Posterior vena cava (tissue), 2 donors: ENCODE measurements at places on chromosomes 1 and 21. TPM values are rescaled to one million over a fixed set of nuclear protein-coding genes. Genes with fewer than 3 reads are reported as not detected.

Gene HHAT
- total RNA-seq, result 1.7 TPM

Gene DNAJC6
- 3.1 TPM for total RNA-seq

Gene LGALS8
- total RNA-seq, result 43.1 TPM

Gene AKR7A3
- total RNA-seq, result 0.67 TPM

Gene CLEC20A
- not detected for total RNA-seq

Gene ZRANB2
- 81.3 TPM for total RNA-seq

Gene CFAP45
- 2.2 TPM for total RNA-seq

Gene GREM2
- total RNA-seq, result 4.9 TPM

Gene SPATA21
- not detected for total RNA-seq

Gene C1QC
- 414 TPM for total RNA-seq

Gene CATSPERE
- total RNA-seq, result 1.5 TPM

- no peak for DNase-seq
Observed at GRCh38 chr21:35674895-35675470, 385.3 kb downstream of the SETD4 start.

DNA sequence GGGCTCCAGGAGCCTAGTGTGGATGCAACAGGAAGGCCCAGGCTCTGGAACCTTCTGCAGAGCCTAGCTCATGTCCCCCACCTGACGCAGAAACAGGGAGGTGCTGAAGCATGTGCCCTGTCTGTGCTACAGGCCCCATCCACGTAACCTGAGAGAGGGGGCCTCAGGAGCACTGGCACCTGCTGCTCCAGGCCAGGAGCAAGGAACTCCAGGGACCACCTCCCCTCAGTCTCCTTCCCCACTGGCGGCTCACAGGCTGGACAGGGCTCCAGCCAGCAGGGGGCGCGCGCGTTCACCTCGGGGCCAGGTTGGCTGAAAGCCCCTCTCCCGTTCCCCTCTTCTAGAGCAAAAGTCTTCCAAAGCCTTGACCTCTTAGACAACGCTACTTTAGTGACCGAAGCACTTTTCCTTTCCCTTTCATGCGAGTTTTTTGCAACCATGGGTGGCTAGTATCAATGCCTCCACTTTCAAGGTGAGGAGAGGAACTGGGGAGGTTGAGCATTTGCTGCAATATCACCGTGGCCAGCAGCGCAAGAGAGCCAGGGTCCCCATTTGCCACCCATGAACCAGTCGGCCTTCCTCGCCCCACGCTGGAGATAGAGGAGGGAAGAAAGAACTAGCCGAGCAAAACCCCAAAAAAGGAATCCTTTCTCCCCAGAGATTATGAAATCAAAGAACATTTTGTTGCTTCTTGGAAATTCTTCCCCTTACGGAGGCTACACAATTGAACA is 52.4 kb upstream of the GPR157 start:
- DNase-seq, result peak; percentile 91

GRCh38 chr1:20058531-20058930 is 11.5 kb upstream of the PLA2G5 start:
- DNase-seq, result no peak

DNA sequence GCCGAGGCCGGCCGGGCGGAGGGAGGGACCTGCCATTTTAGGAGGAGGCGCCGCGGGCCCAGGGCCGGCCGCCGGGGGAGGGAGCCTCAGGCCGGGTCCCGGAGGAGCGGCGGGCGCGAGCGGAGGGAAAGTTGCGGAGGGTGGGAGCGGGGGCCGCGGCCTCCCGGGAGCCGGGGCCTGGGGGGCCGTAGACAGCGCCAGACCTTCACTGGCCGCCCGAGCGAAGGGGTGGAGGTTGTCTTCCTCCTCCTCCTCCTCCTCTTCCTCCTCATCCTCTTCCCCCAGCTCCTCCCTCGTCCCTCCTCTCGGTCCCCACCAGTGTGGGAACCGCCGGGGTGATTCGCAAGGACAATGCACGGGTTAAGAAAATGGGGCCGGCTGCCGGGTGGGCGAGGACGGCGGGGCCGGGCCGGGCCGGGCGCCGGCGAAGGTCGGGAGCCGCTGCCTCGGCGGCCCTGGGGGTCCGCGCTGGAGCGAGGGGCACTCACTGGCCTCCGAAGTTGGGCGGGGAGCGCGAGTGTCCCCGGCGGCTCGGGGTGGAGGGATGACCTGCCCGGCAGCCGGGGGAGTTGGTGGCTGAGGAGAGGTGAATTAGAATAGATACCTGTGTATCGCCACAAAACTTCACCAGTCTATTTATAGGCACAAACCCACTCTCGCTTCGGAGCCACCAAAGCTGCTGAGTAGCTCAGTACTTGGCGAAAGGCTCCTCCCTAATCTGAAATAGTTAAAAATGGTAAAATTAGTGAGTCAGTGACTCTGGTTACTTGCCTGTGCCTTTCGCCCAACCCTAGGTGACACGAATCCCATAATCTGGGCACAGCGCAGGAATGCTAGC is 1.3 kb downstream of the DYRK1A start:
- DNase-seq, result peak; percentile 88

DNA sequence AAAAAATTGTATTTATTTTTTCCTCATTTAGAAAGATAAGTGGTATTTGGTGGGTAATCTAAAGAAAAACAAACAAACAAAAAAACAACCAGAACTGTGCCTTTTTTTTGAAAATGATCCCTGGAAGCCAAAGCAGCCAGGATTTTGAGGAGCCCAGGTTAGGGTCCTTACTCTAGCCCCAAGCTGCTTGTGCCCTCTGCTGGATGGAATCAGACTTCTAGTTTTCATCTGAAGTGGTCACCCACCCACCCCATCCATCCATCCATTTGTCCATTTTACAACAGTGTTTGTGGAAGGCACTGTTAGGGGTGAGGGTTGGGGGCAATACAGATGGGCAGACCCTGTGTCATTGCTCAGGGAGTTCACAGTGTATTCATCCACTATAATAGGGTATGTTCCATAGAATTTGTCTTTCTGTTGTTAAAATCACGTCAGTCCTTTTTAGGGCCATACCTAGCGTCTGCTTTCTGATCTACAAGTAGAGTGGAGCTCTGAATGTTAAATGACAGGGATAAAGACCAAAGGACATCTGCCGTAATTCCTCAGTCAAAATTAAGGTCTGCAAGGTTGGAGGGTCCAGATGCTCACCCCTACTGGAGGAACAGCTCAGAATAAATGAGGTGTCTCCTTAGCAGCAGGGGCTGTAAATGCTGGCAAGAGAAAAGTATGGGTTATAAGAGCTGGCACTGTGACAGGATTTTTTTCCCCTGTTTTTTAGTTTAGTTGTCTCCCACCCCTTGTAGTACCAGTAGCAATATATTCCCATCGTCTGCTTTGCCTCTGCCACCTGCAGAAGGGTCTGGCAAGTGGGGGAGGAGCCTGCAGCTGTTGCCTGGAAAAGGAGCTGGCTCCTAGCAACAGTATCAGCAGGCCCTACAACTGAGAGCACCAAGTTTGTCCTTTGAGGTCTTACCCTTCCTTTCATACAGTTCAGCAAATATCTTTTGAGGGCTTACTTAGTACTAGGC is 3.2 kb downstream of the LRRC42 start:
- DNase-seq, result no peak

DNA sequence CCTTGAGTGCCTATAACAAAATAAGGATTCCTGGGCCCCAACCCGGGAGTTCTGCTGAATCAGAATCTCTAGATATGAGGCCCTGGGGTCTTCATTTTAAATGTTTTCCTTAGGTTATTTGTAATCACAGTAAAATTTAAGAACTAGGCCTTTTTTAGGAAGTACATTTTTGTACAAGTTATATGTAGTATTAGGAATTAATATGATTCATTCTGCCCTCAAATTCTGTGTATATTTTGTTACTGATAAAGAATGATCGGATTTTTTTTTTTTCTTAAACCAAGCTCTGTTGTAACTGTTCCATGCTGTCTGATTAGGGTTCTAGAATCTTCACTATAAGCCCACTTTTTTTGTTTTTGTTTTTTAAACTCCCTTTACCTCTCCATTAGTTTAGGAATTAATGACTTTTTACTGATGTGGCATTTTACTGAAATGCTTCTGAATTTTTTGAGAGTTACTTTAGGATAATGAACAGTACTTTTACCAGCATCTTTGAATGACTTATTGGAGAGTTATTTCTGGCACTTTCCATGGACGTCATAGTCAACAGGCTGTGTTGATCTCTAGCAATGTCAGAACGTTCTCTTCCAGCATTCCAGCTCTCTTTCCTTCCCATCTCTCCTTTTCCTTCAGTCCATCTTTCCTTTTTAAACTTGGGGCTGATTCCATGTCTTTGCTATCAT is 48.3 kb downstream of the CLIC4 start:
- no peak for DNase-seq

- DNase-seq, result peak; percentile 87
Observed at GRCh38 chr1:226001963-226002666, 3.0 kb upstream of the SDE2 start.

DNA sequence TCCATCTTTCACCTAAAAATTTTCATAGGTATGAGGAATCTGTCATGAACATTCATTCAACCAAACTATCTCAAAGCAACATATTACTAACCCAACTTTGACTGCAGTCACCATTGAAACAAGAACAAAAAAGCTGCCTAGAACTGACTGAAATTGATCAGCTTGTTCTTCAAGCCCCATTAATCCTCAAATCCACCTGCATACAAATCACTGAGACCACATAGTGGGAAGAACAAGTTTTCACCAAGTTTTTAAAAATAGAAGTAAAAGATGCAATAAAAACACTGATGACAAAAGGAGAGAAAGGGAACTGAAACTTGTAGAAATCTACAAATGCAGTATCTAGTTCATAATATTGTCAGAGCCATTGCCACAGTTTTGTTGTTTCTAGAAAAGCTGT is 6.1 kb downstream of the SORT1 start:
- no peak for DNase-seq

DNA sequence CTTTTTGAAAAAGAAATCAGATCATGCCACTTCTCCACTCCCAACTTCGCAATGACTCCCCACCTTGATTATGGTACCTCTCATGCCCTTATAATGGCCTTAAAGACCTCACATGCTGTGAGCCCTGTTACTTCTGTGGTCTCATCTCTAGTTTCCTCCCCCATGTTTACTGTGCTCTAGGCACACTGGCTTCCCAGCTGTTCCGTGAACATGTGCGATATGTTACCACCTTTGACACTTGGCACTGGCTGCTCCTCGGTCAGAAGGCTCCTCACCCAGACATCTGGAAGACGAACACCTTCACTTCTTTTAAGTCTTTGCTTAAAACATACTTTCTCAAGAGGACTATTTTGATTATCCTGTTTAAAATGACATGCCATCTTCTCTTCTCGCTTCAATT is 14.3 kb upstream of the NTMT2 start:
- no peak for DNase-seq

GRCh38 chr21:42574234-42575027 is 60.8 kb downstream of the SLC37A1 start:
- DNase-seq, result peak; percentile 24

DNA sequence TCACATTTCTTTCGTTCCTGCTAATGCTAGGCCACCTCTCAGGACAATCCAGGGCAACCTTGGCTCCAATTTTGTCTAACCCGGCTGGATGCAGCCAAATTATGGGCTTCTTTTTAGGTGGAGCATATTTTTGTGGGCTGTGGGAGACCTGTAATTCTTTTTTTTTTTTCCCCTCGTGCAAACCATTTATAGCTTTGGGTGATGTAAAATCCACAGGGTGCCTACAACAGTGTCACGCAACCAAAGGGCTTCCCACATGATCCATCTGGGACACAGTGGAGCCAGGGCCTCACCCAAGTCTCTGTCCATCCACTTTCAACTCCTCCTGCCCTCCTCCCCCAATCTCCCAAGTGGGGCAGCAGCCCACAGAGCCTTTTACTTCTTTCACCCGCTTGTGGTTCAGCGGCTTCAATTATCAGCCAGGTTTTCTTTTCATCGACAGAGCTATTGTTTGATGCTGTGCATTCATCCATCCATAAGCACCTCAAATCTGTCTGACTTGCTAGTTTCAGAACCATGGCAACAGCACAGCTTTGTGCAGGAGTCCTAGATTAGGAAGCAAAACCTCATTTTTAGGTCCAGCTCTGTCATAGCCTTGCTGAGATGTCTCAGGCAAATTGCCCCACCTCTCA is 10.0 kb upstream of the OVAAL start:
- no peak for DNase-seq

DNA sequence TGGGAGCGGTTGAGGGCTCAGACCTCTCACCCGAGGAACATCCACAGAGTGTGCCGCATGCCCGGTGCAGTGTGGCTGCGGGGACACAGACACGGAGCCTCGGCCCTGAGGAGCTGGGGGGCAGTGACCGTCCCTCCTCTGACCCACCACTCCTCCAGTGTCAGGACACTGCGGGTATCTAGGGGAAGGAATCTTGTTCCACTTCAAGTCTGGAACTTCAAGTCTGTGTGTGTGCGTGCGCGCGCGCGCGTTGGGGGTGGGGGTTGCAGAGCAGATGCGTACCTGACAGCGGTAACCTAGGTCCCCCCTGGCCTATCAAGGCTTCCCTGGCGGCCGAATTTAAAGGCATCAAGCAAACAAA is 17.3 kb downstream of the PCSK9 start:
- DNase-seq, result peak; percentile 42

DNA sequence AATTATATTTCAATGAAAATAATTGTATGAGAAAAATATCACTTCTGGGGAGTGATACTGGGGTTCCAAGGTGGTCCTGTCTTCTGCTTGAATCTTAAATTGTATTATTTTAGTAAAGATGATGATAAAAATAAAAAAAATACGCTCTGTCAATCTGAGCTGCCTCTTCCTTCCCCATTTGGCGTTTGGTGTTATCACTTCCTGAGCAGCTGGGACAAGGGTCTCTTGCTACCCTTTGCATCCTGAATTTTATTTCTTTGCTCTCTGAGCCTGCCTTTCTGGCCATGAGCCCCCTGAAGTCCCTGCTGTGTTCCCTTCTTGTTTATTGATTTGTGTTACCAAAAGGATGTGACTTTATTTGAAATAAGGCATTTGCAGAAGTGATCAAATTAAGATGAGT is 111.0 kb downstream of the KCNJ6 start:
- DNase-seq, result no peak

- DNase-seq, result no peak
Observed at GRCh38 chr1:226519716-226520598, 28.6 kb upstream of the STUM start.

GRCh38 chr1:199759268-199759730 is 268.2 kb upstream of the NR5A2 start:
- no peak for DNase-seq

- no peak for DNase-seq
Observed at GRCh38 chr1:25829046-25829445, 9.3 kb downstream of the MTFR1L start.

- peak; percentile 85 for DNase-seq
Observed at GRCh38 chr1:15848143-15848928, 829 bp downstream of the SPEN start.

- DNase-seq, result no peak
Observed at GRCh38 chr1:40076895-40077312, 20.1 kb downstream of the PPT1 start.

GRCh38 chr21:27564684-27565301 is 597.9 kb upstream of the ADAMTS5 start:
- DNase-seq, result no peak
